ENCODE measurements at places on chromosomes 7 and 10.

GRCh38 chr7:37452346-37452745, 3.7 kb upstream of the ELMO1 start:
- DNase-seq, result no peak

- DNase-seq, result no peak
Observed at GRCh38 chr7:138825049-138825721, 27.2 kb upstream of the ATP6V0A4 start.

- no peak for DNase-seq
Observed at GRCh38 chr10:110965216-110965615, 45.8 kb downstream of the SHOC2 start.

DNA sequence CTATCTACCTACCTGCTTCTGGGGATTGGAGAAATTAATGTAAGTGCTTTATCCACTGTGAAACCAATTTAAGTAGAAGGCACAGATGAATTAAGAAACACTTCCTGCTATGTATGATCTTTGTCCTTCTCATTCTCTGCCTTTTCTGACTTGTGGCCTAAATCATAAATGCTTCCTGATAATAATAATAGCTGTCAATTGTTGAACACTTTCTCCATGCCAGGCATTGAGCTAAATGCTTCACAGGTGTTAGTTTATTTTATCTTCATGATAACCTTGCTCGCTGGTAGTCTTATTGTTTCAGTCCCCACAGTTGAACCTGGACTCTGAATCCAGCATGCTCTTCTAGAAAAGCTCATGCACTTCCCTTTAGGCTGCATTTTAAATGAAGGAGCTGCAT, 75.4 kb downstream of the CHN2 start:
- DNase-seq, result no peak

DNA sequence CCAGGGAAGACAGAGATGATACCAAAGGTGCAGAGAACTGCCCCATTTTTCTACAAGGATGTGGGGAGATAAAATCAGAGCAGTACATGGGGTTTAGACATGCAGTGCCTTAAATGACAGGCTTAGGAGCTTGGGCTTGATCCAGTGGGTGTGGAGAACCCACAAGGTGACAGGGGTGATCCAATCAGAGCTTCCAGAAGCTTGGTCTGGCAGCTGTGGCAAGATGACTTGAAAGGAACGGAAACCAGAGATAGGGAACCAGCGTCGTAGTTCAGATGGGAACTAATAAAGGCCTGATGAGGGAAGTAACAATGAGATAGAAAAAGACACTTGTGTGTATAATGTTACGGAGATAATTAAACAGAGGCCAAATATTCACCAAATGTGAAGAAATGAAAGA, 80.7 kb downstream of the SLC37A3 start:
- no peak for DNase-seq

Measured in stimulated activated CD4-positive, alpha-beta T cell treated with anti-CD3 and anti-CD28 coated beads, Interleukin-12 subunit alpha, Interleukin-12 subunit beta, amount 100 ng/mL, for 24 hours (primary cell).